ENCODE measurements at places on chromosomes 12 and 14. TPM values are rescaled to one million over a fixed set of nuclear protein-coding genes. Genes with fewer than 3 reads are reported as not detected.

Gene TSFM
- total RNA-seq: 47.0 TPM

Gene SERPINA3
- total RNA-seq: 2.6 TPM

Gene VRK1
- 63.0 TPM for total RNA-seq

Gene KLRC2
- total RNA-seq: 0.43 TPM

Gene FGF23
- not detected for total RNA-seq

Gene NAB2
- 28.2 TPM for total RNA-seq

Gene RAP1B
- total RNA-seq: 105 TPM

Gene PFDN5
- total RNA-seq: 322 TPM

Gene ADCY4
- 0.87 TPM for total RNA-seq

GRCh38 chr12:95074766-95075165 lies 1.3 kb upstream of the NR2C1 start:
- no peak for DNase-seq

- DNase-seq: peak; percentile 85
These were observed 68.0 kb downstream of the CCDC88C start for GRCh38 chr14:91349481-91350074.

DNA sequence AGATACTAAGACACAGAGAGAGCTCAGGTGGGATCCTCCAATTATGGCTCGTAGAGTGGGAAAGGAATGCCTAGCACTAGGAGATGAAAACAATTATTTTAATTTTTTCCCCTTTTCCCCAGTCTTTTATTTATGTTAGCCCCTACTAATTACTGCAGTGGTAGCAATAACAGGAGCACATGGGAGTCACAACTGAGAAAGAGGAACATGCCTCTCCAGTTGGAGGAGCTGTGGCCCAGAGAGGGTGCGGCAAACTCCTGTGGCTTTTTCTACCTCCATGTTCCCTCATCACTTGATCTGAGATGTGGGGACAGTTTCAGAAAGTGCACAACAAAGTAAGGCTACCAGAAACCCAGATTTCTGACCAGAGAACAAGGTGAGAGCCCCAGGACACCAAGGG lies 25.9 kb upstream of the POC1B start:
- no peak for DNase-seq

DNA sequence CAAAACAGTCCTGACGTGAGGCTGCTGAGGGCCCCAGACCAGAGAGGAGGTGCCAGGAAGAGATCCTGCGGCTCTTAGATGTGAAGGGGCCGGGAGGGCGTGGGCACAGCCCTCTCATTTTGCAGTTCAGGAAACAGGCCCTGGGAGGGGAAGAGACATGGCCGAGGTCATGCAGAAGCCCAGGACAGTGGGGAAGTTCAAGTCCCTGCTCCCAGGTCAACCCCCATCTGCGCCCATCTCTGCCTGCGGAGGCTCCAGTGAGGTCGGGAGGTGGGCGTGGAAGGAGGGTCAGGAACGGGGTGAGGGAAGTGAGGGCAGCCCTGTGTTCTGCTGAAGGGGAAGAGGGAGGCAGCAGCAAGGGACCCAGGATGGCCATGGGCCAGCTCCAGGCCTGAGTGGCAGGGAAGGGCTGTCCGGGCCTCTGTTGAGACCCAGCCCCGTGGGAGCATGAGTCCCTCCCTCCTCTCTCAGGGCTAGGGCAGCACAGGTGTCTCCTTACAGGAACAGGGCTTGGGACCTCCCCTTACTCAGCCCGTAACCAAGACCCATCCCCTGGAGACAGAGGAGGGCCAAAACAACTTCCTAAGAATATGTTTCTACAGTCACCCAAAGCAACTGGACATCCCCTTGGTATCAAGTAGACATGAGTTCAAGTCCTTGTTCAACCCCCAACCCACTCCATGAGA lies 90.8 kb downstream of the LGMN start:
- no peak for DNase-seq

DNA sequence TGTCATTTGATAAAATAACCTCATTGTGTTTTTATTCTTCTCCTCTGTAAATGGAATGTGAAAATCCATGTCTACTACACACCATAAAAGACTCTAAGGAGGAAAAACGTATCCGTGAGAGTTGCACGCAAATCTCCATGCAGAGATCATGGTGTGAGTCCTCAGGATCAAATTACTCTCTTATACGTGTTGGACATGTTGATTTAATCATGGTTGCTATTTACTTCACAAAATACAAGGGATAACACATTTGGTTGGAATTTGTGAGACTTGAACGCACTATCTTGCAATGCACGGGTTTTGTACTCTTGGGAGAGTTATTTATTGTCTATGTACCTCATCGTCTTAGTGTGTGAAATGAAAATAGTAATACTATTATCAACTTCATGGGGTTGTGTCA lies 128.0 kb upstream of the RASSF8 start:
- DNase-seq: no peak

GRCh38 chr14:74083161-74083560 lies 1.1 kb downstream of the ALDH6A1 start:
- no peak for DNase-seq

GRCh38 chr12:132640936-132641335 lies 22.4 kb downstream of the P2RX2 start:
- DNase-seq: no peak

GRCh38 chr12:62642486-62642885 lies 175.9 kb downstream of the MON2 start:
- no peak for DNase-seq

- DNase-seq: no peak
These were observed 338.1 kb upstream of the SFSWAP start for GRCh38 chr12:131372706-131373195.

DNA sequence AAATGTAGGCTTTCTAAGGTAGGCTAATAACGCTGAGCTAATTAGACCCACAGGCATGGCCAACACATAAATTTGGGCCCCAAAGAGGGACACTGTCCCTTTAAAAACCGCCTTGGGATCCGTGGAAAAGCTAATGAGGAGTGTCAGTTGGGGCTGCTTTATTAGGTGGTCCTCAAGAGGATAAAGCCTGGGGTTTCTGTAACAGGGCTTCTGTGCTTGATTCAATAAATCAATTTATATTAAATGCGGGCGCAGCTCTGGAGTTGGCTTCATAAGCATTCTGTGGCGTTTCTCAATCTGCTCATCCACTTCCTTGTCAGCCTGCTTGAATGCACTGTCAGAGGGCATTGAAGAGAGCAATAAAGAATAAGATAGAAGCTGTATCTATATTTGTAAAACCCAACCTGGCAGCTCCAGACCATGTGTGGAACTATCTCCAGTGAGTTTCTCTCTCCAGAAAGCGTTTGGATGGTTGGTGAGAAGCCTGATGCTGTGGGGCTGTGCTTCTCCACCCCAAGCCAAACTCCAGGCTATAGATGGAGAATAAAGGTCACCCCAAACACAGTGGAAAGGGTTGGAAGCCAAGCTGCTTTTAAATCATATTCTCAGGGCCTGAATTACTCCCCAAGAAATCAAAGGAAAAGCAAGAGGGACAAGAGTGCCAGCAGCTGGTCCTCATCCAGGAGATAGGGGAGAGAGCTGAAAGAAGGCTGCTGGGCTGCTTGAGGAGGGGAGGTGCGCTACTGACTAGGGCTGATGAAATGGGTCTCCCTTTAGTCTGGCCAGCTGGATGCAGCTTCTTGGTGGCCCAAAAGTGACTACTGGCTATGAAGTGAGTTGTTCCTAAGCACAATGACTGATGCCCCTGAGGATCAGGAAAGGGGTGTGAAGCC lies 222.0 kb downstream of the PPM1H start:
- no peak for DNase-seq

GRCh38 chr14:97311411-97311810 lies 514.2 kb downstream of the VRK1 start:
- no peak for DNase-seq

DNA sequence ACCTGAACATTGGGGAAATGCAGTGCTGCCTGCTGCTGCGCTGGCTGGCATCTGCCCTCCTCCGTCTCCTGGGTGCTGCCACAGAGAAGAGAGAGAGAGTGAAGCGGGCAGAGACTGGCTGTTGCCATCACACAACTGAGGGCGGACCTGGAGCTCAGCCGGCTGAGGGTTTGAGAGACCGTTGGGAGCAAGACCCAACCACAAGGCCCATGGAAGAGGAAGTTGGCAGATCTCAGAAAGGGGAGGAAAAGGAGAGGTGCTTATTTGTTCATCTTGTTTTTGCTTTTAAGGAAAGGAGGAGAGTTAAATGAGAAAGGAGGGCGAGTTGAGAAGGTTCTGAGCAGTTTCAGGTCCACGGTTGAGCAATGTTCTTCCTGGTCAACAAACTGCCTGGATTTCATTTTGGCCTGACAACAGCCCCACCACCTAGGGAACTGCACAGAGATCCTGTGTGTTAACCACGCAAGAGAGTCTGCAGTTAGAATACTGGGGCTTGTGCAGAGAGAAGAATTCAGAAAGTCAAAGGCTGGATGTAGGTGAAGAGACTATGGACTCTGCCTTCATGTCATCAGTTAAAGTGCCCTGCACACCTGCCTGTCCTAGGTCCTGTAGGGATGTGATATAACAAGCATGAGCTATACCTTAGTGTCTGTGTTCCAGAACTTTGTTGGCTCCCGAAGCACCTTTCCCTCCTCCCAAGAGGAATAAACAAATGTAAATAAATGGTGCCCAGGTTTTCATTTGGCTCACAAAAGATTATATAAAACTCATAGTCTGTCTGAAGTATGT lies 124.6 kb downstream of the ETV6 start:
- DNase-seq: no peak
